ENCODE measurements at places on chromosomes 1 and 21.

GRCh38 chr1:247332623-247333361, 1.1 kb upstream of the ZNF496 start:
- DNase-seq, result no peak

GRCh38 chr1:61638911-61639605, 85.9 kb downstream of the TM2D1 start:
- no peak for DNase-seq

DNA sequence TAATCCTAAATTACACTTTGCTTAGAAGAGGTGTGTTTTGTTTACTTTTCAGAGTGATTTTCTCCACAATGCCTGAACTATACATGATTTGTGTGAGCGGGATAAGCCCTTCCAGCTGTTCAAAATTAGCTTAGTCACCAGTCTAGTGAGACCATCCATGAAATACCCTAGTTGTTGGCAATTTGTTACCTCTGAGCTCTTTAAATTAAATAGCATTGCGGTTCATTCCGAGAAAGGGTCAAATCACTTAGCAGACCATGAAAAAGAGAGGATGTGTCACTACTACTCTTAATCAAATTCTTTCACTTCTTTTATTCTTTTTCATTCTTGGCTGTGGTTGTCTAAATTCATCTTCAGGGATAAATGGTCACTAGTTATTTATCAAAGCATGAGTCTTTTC, 11.9 kb upstream of the VAV3 start:
- DNase-seq, result no peak

- DNase-seq, result no peak
These were observed 9.9 kb downstream of the ANGPTL7 start for GRCh38 chr1:11198851-11199594.

GRCh38 chr21:36513430-36513829, 33.5 kb upstream of the CLDN14 start:
- no peak for DNase-seq

- no peak for DNase-seq
These were observed 671.2 kb downstream of the MATN1 start for GRCh38 chr1:30052178-30052577.

GRCh38 chr1:73556270-73556669, 641.7 kb downstream of the LRRIQ3 start:
- no peak for DNase-seq

- no peak for DNase-seq
These were observed 21.9 kb upstream of the TRIM67 start for GRCh38 chr1:231139659-231140654.

DNA sequence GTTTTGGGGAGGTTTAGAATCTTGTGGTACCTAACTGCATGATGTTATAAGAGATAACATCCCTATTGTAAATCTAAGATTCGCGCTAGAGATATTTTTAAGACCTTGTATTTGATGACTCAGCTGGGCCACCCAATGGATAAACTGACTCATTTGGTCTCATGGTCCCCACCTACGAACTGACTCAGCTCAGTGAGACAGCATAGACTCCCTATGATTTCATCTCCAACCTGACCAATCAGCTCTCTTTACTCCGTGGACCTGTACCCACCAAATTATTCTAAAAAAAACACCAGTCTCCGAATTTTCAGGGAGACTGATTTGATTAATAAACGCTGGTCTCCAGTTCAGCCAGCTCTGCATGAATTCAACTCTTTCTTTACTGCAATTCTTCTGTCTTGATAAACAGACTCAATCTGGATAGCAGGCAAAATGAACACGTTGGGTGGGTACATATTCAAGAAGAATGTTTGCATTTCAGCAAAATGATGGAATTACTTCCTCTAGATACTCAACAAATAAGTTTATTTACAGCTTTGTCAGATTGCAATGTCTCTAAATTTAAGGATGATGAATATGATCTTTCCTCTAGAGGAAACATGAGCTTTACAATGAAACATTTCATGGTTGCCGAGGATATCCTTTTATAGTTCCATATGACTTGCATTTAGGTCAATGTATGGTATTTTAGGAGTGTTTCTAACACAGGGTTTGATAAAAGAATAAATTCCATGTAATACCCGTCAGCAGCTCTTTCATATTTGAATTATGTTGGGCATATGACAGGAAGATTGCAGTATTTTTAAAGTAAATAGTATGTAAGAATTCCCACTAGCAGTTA, 516.6 kb upstream of the RGS18 start:
- no peak for DNase-seq

- no peak for DNase-seq
These were observed 131.2 kb downstream of the RHOU start for GRCh38 chr1:228866468-228866867.

GRCh38 chr21:33008333-33009051, 17.2 kb upstream of the OLIG2 start:
- DNase-seq, result no peak

All from HL-60 (cell line).